ENCODE measurements at places on chromosomes 3 and 15.

DNA sequence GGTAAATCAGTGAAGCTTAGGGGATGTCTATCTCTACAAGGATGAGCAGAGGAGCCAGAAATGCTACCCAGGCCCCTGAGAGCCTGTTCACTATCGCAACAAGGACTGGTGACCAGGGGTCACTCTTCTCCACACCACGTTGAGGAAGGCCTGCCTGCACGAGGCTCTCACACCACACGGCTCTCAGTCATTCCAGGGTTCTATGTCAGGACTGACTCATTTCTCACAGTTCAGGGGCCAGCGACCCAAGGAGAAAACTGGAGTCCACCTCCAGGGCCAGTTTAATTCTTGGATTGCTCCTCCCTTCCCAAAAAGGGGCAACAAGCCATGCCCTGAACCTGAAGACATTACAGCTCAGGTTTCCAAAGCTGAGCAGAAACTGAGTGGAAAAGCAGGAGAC, 33.9 kb downstream of the ANP32A start:
- no peak for DNase-seq

GRCh38 chr3:101902041-101902440, 52.7 kb downstream of the NFKBIZ start:
- DNase-seq, result no peak

GRCh38 chr15:71538181-71538580, 272.2 kb upstream of the NR2E3 start:
- DNase-seq, result no peak

DNA sequence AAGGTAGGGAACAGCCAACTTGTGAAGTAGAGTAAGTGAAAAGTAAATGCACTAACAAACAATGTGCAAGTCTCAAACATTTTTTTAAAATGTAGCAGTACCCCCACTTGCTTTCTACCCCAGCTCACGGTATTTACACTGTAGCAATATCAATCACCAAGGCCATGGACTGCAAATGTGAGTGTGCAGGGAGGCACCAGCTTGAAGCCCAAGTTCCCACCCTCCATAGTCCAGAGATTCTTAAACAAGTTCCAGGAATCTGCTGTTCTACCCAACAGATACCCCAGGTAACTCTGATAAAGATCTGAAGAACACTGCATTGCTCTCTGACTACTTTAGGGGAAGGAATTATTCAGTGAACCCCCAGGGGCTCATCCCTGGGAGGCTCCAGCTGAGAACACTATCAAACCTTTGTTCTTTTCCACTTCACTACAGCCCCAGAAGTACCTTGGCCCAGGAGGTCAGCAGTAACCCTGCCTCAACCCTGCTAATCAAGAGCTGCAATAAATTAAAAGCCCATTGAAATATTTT, 86.1 kb downstream of the FOXP1 start:
- no peak for DNase-seq

DNA sequence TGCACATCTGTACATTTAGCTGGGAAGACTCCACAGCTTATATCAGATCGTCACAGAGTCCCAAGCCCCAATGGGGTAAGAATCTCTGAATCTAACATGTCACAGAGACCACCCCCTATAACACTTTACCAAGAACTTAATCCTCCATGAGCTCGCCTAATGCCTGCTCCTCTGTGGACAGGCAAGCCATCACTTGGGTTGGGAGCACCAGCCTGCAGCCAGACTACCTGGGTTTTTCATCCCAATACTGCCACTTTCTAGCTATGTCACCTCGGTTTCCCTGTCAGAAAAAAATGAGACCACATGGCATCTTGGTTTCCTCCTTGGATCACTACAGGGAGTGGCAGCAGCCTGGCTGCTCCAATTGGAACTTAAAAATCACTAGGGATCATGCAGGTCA, 277.9 kb upstream of the TLE3 start:
- DNase-seq, result no peak

GRCh38 chr3:150000641-150001040, 29.9 kb upstream of the PFN2 start:
- no peak for DNase-seq

DNA sequence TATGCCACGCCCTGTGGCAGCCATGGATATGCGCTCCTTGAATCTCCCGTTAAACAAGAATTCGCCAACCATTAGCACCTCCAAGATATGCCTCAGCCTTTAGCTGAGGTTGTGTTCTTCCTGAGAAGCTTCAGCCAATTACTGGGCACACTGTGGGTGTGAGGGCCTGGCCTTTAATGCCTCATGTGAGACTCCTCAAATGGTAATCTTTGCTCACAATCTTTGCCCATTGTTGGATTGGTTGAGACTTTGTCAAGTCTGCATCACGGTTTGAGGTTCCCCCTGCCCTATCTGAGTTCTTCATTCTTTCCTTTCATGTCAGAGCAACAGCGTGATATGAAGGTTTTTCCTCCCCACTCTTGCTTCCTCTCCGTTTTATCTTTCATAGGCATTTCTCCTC, 108.1 kb upstream of the CCDC54 start:
- no peak for DNase-seq

DNA sequence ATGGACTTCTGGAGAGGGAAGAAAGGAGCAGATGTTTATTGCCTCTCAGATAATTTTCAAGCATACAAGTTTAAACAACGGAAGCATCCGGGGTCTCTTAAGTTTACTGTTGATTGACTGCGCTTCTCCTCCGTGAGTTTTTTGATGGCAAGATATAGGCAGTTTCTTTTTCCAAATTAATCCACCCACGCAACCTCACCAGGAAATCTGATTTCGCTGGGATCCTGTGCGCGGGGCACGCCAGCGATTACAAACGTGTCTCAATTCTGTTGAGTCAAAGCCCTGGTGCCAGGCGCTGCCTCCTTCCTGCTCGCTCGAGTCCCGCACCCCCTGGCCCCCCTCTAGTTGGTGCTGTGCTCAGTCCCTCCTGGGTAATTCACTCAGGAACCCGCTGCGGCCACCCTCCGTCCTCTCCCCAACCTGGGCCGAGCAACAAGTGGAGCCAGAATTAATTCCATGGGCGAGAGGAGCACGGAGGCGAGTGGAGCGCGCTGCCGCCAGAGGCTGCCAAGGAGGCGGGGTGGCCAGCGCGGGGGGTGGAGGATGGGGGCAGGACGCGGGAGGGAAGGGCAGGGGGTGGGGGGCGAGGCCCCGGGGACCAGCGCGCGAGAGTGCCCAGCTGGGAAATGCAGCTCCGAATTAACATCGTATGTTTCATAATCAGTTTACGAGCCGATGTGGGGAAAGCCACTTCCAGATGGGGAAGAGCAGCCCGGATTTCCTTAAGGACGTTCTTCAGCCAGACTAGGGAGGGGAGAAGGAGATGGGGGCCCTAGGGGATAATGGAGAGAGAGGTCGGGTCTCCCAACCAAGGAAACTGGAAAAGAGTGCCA, 6.0 kb downstream of the WNT5A start:
- DNase-seq, result no peak

GRCh38 chr3:46477756-46478155, 13.1 kb upstream of the LTF start:
- no peak for DNase-seq

DNA sequence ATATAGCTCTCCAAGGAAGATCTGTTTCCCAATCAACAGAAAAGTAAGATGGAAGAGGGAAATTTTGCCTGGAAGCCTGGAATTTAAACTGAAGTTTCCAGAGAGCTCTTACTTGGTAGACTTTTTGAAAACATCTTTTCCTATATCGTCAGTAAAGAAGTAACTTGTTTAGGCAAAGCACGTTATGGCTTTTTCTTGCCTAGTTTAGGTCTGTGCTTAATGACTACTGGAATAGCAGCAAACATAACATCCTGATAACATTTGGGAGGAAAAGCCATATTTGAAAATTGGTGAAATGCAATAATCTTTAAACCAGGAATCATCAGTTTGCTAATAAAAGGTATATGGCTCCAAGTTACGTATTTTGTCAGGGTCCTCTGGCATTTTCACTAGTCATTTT, 160.4 kb upstream of the CGNL1 start:
- no peak for DNase-seq

- DNase-seq, result no peak
Measured at GRCh38 chr15:99371180-99372103, 120.2 kb downstream of the LRRC28 start.

DNA sequence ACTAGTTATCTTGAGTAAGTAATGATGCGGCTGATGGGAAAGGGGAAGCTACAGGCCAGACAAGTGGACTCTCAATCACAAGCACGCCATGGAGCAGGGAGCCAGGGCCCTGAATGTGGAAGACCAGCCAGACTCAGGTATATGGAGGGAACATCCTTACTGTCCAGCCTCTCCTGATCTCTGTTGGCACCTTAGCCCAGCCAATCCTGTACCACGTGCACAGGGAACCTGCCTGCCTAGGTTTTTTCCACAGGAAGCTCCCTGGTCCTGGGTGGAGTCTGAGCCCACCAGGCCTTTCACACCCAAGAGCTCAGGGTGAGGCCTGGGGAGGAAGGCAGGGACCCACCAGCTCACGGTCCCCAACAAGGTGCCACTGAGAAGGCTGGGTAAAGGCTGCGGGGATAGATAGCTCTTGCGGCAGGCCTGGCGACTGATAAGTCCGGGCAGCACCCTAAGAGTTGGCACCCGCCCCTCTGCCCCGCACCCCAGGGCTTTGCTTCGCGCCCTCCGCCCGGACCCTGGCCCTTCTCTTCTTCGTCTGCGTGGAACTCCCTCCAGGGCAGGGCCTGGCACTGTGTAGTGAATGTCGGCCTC, 933 bp upstream of the APEH start:
- no peak for DNase-seq

- DNase-seq, result no peak
Measured at GRCh38 chr3:16817197-16817596, 67.6 kb upstream of the PLCL2 start.

DNA sequence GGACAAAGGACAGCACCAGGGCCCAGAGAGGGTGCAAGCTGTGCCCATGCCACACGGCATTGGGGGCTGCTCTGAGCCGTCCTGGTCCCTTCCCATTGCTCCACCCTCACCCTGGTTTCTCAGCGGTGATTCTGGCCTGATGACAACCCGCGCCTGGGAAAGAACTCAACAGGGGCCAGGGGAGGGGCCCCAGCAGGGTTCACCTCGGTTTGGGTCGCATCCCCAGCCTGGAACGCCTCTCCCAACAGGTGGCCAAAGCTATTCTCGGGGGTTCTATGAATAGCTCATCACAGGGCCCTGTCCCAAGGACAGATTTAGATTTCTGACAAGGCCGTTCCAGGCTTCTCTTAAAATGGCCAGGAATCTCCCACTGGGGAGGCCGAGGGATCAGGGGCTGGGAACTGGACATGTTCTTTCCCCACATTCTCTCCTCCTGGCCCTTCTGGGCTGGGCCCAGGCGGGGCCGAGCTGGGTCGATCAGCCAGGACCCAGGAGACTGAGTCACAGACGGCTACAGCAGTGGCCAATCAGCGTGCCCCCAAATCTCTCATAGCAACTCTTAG, 17.9 kb downstream of the GRIP2 start:
- DNase-seq, result no peak

- DNase-seq, result no peak
Measured at GRCh38 chr15:55703873-55704301, 39.1 kb downstream of the PRTG start.

DNA sequence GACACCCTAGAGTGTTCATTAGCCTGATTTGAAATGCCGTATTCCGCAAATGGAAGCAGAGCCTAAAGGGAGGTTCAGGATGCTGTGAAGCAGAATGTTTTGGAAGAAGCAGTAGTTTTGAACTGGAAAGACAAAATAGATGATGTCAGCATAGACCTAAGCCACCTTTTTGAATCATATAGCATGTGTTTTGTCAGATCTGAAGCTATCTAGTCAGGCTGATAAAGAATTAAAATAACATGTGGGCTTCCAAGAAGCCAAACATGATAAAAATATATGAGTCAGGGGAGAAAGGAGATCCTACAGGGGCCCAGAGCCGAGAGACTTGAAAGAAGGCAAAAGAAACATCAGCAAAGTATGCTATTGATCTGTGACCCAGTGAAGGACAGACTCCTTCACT, 47.2 kb upstream of the RASA2 start:
- DNase-seq, result no peak
